ENCODE measurements at places on chromosomes 1 and 21.

DNA sequence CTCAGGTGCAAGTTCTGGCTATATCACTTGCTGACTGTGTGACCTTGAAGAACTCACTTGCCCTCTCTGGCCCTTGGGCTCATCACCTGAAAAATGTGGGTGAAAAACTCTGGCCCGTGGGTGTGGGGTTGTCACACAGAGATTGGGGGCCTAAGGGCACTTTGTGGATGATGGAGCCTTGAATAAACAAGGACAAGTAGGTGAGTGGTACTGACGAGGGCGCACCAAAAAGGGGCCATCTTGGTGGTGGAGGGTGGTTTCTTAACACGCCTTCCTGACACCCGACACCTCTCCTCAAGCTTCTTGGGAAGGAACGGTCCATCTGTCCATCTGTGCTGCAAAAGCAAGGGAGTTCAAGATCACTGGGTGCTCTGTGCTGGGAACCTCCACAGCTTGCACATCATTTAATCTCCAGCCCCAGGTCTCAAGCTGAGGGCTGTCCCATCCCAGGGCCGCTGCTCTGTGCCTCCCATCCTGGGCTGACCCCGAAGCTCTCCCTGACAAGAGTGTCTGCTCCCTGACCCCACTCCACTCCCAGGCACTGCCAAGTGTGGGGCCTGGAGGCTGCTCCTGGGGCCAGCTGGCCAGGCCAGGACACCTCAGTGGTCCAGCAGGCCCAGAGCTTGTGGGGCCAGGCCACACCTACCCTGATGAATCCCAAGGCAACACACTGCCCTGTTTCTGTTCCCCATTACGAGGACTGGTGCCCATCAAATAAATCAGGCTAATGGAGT, 97.3 kb downstream of the GLIS1 start:
- no peak for ATAC-seq

- no peak for ATAC-seq
Observed at GRCh38 chr1:201907621-201908020, 18.9 kb downstream of the SHISA4 start.

GRCh38 chr1:96999191-96999590, 277.6 kb downstream of the PTBP2 start:
- no peak for ATAC-seq

DNA sequence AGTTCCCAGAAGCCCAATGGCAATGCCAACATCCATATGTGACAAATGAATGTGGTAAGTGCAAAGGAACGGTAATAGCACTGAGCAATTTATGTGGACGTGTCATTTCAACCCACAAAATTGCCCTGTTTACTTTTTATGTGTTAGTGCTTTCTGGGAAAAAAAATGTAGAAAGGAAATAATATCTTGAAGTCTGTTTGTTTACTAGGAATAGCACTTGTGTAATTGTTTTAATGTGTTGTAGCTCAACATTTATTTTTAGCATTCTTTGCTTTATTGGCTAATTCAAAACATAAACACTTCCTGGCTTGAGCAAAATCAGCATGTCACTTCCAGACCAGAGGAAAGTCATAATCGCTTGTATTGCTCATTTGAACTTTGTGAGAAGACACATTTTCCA, 224.8 kb upstream of the KCNK2 start:
- ATAC-seq, result no peak

DNA sequence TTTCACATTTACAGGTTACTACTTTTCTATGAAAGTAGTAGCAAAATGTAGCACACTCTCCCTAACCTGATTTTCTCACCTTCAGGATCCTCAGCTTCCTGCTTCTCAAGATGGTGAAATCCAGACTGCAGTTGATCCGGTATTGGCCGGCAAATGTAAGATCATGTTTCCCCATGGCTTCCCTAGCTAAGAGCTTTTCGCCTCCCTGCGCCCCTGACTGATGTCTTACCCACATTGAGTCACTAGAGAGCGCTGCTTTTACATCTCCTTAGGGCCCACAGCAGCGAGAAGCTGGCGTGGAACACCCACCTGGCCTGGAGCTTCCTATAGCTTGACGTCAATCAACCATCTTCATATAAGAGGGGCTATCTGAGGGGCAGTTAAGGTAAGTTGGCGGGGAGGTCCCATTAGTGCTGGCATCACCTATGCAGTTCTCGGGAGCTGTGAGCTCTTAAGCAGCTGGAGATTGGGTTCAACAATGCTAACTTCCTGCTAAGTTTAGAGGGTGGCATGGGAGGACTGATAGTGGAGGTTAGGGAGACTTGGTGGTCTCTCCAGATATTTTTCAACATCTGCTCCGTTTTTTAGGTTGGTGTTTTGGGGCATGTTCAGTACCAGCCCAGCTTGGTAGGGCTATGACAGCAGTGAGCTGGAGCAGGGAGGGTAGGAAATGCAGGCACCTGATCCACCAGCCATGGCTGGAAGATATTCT, 5.5 kb downstream of the PTPN7 start:
- peak; percentile 93 for ATAC-seq

GRCh38 chr1:210250998-210251679, 18.5 kb downstream of the SERTAD4 start:
- ATAC-seq, result peak; percentile 84

- peak; percentile 93 for ATAC-seq
Observed at GRCh38 chr1:40708750-40709099, 17.2 kb downstream of the NFYC start.

DNA sequence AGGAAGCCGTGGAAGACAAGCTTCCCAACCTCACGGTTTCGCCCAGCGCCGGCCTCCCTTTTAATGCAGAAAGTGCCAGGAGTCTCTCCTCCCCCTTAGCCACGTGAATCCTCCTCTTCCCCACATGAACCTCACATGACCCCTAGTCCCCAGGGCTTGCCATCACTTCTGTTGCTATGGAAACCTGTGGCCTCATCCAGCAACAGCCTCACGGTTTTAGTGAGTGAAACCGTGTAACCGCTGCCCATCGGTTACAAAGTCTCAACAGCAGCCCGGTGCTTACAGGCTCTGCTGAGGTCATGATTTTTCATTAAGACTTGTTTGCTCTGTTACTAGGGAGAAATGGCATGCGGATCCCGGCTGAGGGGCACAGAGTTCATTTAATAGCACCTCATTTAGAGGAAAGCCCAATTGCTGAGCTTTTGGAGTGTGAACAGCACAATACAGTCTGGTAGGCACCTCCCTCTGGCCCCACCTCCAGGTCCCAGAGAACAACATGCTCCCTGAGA, 143.2 kb upstream of the BACE2 start:
- ATAC-seq, result peak; percentile 94

DNA sequence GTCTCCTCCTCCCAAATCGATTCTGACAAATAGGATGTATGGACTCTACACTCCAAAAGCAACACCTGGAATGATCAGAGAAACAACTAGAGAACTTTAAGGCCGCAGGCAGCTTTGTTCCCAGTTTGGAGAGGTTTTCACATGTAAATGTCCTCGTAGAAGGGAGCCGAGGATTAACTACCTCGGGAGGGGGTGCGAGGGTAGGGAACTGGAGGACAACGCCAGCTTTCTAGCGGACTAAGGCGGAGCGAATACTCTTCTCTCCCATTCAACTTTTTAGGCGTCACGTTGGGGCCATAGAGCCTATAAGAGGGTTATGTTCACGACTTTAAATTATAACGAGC, 1.2 kb downstream of the SCAF4 start:
- peak; percentile 5 for ATAC-seq

DNA sequence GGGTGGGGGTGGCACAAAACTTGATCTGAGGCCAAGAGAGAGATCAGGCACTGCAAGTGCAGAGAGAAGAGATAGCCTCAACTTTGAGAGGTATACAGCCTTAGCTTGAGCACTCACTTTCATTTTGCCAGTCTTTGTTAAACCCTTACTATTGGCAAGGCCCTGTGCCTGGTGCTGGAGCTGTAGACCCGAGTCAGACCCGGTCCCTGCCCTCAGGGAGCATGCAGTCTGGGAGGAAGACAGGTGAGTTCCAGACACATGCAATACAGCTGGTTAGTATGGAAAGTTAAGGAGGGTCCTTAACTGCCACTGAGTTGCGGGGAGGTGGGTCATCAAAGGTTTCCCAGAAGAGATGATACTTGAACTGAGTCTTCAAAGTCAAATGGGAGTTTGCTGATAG, 31.7 kb downstream of the RAB3B start:
- no peak for ATAC-seq

GRCh38 chr21:41866274-41866809, 12.8 kb downstream of the PRDM15 start:
- ATAC-seq, result no peak

GRCh38 chr21:25402134-25402961, 204.9 kb downstream of the MRPL39 start:
- no peak for ATAC-seq

- no peak for ATAC-seq
Observed at GRCh38 chr1:83033682-83034081, 965.2 kb downstream of the TTLL7 start.

DNA sequence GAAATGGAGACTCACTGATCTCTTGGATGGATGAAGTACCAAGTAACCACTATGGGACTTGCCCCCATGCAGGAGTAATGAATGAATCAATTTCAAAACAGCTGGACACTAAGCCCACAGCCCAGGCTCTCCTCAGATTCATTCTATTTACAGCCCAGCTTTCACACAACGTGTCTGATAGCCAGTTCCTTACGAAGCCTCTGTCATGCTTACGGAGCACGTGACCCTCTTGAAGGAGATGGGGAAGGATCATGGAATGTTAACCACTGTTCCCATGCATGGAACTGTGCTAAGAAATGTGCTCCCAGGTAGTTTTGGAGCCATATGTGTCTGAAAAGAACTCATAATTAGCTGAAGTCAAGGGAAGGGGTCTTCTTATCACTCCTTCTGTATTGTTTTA, 124.1 kb downstream of the KIF26B start:
- ATAC-seq, result no peak

- ATAC-seq, result peak; percentile 90
Observed at GRCh38 chr1:67479146-67479891, 49.1 kb upstream of the SERBP1 start.
